ENCODE measurements at places on chromosomes 12 and 14.

- DNase-seq, result no peak
Observed at GRCh38 chr14:51533160-51533559, 118.5 kb upstream of the FRMD6 start.

DNA sequence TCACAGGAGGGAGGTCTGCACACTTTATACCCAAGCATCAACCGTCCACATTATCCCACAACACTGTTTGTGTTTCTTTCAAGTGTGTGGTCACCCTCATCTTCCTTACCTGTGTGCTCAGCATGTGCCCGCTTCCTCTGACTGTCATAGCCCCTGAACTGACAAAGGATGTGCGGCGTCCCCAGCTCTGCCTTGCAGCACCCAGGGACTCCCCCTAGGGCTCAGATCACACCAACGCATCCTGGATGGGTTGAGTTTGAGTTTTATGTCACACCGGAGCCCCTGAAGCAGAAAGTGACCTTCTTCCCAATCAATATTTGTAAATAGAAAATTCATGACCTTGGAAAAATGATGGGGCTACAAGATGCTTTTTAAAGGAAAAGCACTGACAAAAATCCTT lies 770.7 kb upstream of the TMEM132C start:
- no peak for DNase-seq

DNA sequence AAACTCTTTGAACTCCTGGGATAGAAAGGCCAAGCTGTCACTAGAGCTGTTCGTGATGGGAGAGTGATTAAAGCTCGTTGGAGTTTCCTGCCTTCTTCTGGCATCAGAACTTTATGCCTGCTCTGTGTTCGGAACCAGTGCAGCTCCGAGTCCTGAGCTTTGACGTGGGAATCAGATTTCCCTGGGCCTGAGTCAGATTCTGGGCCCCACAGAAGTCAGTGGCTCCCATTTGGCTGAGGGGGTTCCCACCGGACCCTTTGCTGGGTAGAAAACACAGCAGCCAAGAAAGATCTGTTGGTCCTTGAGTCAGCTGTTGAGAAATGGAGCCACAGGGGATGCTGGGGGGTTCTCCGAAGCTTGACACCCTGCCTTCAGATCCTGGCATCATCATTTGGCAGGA lies 238.0 kb downstream of the CHST11 start:
- no peak for DNase-seq

- DNase-seq, result no peak
Observed at GRCh38 chr12:23193552-23193951, 568.6 kb downstream of the ETNK1 start.

DNA sequence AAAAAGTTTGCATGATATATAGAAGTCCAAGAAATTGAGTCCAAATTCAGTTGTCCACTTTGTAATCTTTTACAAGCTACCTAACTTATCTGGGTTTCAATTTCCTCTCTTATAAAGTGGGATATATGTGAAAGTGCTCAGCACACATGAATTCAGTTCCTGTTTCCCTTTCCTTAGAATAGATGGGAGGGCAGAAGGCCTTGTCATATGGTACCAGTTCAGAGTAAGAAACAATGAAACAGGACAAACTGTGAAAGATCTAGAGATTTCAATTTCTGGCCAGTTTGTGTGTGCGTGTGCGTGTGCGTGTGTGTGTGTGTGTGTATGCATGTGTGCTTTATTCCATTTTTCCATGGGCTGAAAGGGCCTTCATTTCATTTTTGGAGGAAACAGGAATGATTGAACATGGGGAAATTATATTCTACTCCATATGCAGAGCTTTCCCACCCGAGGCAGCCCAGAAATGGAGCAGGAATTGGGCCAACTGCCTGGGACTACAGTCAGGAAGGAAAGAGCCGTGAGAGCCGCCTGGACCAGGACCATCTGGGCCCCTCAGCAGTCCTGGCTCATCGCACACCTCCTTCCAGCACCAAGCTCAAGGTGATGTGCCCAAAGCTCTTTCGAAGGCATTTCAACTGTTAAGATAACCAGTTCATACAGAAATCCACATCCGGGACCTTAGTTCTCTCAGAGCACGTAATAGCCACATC lies 183.2 kb downstream of the EPS8 start:
- no peak for DNase-seq

DNA sequence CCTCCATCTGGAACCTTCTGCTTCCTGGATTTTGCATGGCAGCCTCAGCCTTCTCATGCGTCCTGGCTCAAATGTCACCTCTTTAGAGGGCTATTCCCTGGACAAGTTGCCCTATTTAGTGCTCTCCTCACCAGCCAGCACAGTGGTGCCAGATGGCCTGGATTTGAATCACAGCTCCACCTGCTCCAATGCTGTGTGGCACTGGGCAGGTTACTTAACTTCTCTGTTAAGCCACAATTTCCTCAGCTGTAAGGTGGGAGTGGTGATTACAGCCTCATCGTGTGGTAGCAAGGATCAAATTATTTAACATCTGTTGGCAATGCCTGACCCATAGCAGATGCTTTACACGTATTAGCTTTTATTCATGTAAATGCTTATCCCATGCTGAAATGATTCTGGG lies 16.7 kb upstream of the POP5 start:
- DNase-seq, result no peak
